ENCODE measurements at places on chromosomes 7 and 10. TPM values are rescaled to one million over a fixed set of nuclear protein-coding genes. Genes with fewer than 3 reads are reported as not detected.

- no peaks in the 10 kb centered on the region for H3K4me1 ChIP-seq
- H3K4me3 ChIP-seq = no peak overlapping the region
- H3K27ac ChIP-seq = no peak overlapping the region
Observed at GRCh38 chr10:20521186-20521585, 375.9 kb downstream of the NEBL start.

DNA sequence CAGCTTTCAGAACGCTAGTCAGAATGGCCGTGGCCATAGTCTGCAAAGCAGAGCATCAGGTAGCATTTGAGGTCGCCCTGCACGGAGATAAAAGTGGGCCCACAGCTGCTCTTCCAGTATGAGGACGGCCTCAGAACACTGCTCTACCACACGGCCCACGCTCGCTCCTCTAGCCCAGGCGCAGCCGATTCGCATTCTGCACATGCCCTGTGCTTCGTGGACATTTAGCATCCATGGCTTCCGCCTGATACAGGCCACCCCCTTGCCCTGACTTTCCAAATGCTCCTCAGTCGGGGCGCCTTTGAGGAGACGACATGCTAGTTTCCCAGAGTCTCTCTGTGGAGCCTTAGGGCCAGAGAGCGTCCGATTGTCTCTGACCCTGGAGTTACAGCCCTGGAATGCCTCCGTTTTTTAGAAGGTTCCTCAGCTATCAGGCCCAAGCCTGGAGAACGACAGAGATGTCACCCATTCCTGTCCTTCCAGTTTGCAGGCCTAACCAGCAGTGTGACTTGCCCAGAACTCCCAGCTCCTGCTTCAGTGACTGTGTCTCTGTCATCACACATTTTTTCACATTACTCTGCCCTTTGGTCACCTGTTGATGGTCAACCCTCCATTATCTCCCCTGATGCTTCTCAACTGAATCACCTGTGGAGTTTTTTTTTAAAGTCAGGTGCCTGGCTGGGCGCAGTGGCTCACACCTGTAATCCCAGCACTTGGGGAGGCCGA, 14.3 kb downstream of the STRA8 start:
- no peak for DNase-seq
- H3K4me3 ChIP-seq = no peak overlapping the region
- no peaks in the 10 kb centered on the region for H3K4me1 ChIP-seq
- no peaks in the 10 kb centered on the region for H3K27me3 ChIP-seq

DNA sequence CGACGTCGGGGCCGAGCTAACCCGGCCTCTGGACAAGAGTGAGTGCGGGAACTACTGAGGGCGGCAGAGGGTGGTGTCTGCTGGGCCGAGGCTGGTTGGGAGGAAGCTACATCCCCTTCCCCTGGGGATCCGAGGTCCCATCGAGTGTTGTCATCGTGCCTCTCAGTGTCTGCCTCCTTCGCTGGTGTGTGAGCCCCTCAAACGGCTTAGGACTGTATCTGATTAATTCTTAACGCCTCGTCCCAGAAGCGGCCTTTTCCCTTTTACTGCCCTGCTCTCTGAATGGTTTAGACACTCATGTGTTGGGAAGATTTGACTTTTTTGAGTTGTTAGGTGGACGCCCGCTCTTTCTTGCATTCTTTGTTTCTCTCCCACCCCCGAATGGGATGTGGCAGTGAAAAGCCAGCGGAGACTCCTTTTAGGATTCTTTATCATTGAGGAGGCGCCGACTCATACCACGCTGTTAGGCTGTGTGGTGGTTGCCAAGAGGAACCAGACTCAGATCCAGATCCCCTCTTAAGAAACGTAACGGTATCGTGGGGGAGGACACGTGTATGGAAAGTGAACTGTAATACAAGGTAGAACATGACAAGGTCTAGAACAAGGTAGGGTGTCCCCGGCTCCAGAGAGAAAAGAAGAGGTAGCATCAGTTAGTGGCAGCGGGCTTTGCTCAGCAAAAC, 631 bp downstream of the SUPV3L1 start:
- peak overlapping the region; percentile 83 for H3K4me3 ChIP-seq
- peaks cover 21% of the 10 kb centered on the region for H3K36me3 ChIP-seq
- DNase-seq = no peak
- H3K27ac ChIP-seq = peak overlapping the region; percentile 94
- peaks cover 21% of the 10 kb centered on the region for H3K4me1 ChIP-seq
- no peaks in the 10 kb centered on the region for H3K27me3 ChIP-seq

DNA sequence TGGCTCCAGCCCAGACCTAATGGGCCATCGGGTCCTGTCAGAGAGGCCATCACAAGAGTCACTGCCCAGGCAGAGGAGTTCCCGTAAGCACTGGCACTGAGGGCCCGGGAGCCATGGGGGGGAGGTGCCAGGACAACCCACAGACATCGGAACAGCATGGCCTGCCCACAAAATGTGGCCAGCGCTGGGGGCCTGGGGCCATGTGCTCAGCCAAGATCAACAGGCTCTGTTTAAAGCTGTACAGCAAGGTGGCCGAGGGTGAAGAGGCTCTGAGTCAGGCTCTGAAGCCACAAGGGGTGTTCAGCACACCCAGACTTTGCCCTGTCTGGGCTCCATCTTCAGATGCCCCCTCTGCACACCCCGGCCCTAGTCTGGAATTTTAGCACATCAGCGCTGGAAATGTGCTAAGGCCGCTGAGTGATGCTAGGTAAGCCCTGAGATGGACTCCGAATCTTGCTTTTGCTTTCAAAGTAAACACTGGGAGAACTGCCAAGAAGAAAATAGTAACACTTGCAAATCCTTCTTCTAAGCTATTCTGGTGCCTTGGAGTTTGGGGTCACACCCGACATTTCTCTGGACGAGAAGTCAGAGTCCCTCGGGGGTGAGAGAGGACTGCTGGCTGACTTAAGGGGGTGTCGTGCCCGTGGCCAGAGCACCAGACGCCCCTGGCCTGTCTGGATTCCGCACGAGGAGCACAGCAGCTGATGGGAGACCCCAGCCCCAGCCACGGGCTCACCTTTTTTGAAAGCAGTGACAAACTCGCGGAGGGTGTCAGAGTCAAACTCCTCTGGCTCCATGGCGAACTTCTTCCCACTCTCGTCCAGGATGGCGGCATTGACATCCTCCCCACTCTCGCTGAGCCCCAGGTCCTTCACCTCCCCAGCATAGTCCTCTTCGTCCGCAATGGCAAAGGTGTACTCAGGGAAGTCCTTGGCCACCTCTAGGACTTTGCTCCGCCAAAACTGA, 23.6 kb downstream of the PDIA4 start:
- no peak overlapping the region for H3K27ac ChIP-seq
- no peak overlapping the region for H3K4me3 ChIP-seq
- no peak for DNase-seq
- peaks cover 68% of the 10 kb centered on the region for H3K36me3 ChIP-seq
- no peaks in the 10 kb centered on the region for H3K27me3 ChIP-seq

DNA sequence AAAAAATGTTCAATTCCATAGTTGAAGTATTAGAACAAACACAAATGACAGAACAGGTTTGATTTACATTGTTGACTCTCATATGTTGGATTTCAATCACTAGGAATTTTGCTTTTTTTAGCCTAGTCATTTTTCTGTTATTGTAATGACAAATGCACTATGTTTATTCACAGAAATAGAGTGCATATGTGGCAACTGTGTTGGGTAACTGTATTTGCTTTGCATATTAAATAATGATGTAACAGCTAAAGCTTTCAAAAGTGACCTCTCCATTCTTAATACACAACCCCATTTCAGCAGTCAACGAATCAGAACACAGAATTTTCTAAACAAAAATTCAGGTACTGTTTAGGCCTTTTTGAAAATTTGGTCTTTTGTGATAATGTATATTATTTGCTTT, 54.0 kb upstream of the SLC26A5 start:
- H3K4me3 ChIP-seq = no peak overlapping the region
- no peaks in the 10 kb centered on the region for H3K36me3 ChIP-seq
- H3K27me3 ChIP-seq = peaks cover 16% of the 10 kb centered on the region
- DNase-seq = no peak
- H3K4me1 ChIP-seq = no peaks in the 10 kb centered on the region

- H3K27ac ChIP-seq = no peak overlapping the region
- H3K36me3 ChIP-seq = no peaks in the 10 kb centered on the region
- H3K4me3 ChIP-seq = no peak overlapping the region
Observed at GRCh38 chr10:89540420-89540949, 5.1 kb upstream of the SLC16A12 start.

GRCh38 chr10:17292375-17292774, 64.3 kb downstream of the VIM start:
- no peak overlapping the region for H3K27ac ChIP-seq
- no peaks in the 10 kb centered on the region for H3K27me3 ChIP-seq
- no peaks in the 10 kb centered on the region for H3K4me1 ChIP-seq
- H3K36me3 ChIP-seq = no peaks in the 10 kb centered on the region
- H3K4me3 ChIP-seq = no peak overlapping the region

- peak overlapping the region; percentile 71 for H3K27ac ChIP-seq
- DNase-seq = no peak
- peak overlapping the region; percentile 64 for H3K4me3 ChIP-seq
- H3K36me3 ChIP-seq = peaks cover 1% of the 10 kb centered on the region
- H3K4me1 ChIP-seq = peaks cover 68% of the 10 kb centered on the region
- no peaks in the 10 kb centered on the region for H3K27me3 ChIP-seq
Observed at GRCh38 chr10:102435529-102436233, 3.3 kb upstream of the CUEDC2 start.

DNA sequence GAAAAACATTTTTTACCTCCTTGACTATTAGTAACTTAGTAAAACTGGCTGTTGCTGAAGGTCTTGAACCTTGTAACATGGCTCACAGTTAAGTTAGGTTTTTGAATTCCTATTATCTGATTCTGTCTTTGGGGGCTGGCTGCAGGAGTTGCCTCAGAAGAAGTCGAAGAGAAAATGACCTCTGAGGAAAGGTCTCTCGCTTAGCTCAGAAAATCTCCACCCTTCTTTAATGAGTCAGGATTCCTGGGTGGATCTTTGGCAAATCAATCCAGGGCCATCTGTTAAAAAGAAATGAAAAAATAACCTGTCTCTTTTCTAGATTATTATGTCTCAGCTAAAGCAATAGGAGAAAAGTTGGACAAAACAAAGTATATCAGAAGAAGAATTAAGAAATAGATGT, 267.8 kb upstream of the SEMA3C start:
- no peaks in the 10 kb centered on the region for H3K36me3 ChIP-seq
- no peaks in the 10 kb centered on the region for H3K27me3 ChIP-seq
- no peaks in the 10 kb centered on the region for H3K4me1 ChIP-seq
- H3K27ac ChIP-seq = no peak overlapping the region

DNA sequence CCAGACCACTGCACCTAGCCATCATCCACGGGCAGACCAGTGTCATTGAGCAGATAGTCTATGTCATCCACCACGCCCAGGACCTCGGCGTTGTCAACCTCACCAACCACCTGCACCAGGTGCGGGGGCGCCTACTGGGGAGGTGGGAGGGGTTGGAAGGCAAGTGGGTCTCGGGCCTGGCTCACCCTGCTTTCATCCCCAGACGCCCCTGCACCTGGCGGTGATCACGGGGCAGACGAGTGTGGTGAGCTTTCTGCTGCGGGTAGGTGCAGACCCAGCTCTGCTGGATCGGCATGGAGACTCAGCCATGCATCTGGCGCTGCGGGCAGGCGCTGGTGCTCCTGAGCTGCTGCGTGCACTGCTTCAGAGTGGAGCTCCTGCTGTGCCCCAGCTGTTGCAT, 4.6 kb downstream of the NFKB2 start:
- H3K27ac ChIP-seq = peak overlapping the region; percentile 88
- H3K4me1 ChIP-seq = peaks cover 57% of the 10 kb centered on the region
- H3K4me3 ChIP-seq = no peak overlapping the region

GRCh38 chr10:88158526-88159122, 295.2 kb downstream of the PTEN start:
- DNase-seq = no peak
- no peaks in the 10 kb centered on the region for H3K4me1 ChIP-seq
- no peaks in the 10 kb centered on the region for H3K36me3 ChIP-seq
- no peak overlapping the region for H3K4me3 ChIP-seq

Gene SH3PXD2A
- total RNA-seq = 7.0 TPM

Gene SLC18A3
- not detected for total RNA-seq

Gene ZNF107
- 12.4 TPM for total RNA-seq

Gene HECW1
- not detected for total RNA-seq
